Activated naive CD8-positive, alpha-beta T cell treated with anti-CD3 and anti-CD28 coated beads, Interleukin-2, amount 10 ng/mL, durations not matched to agents 7 days and 5 days (primary cell): ENCODE measurements at places on chromosomes 7 and 10. TPM values are rescaled to one million over a fixed set of nuclear protein-coding genes. Genes with fewer than 3 reads are reported as not detected.

The C10orf53 gene
- not detected for total RNA-seq

The HTR7 gene
- 0.14 TPM for total RNA-seq

The PUS7 gene
- 9.0 TPM for total RNA-seq

The TAF6 gene
- 63.7 TPM for total RNA-seq

- no peak for DNase-seq
- H3K36me3 ChIP-seq, result no peaks in the 10 kb centered on the region
- H3K4me3 ChIP-seq, result no peak overlapping the region
- H3K27ac ChIP-seq, result no peak overlapping the region
- H3K4me1 ChIP-seq, result peaks cover 2% of the 10 kb centered on the region
These were observed 74.9 kb downstream of the TES start for GRCh38 chr7:116285252-116285651.

GRCh38 chr10:109215291-109216075, 707.8 kb downstream of the XPNPEP1 start:
- no peak overlapping the region for H3K27ac ChIP-seq
- no peak overlapping the region for H3K4me3 ChIP-seq
- no peaks in the 10 kb centered on the region for H3K4me1 ChIP-seq
- H3K36me3 ChIP-seq, result no peaks in the 10 kb centered on the region

DNA sequence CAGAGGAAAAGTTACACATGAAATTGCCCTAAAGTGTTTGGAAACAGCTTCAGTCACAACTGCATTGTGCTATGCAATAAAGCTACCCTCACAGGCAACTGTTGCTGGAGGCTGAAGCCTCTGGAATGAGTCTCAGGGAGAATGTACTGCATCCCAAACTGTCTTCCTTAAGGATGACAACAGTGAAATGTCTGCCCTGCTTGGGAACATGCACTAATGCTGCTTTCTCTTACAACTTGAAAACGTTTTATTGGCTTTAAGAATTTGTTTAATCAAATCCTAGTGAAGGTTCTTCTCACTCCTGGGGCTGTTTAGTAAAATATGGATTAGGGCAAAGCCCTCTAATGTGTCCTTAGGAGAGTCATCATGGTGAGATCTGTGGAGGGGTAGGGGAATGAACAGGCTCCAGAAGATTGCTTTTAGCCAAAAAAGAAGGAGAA, 215.4 kb downstream of the TWIST1 start:
- no peak overlapping the region for H3K27ac ChIP-seq
- no peak for DNase-seq
- no peak overlapping the region for H3K4me3 ChIP-seq
- no peaks in the 10 kb centered on the region for H3K27me3 ChIP-seq

DNA sequence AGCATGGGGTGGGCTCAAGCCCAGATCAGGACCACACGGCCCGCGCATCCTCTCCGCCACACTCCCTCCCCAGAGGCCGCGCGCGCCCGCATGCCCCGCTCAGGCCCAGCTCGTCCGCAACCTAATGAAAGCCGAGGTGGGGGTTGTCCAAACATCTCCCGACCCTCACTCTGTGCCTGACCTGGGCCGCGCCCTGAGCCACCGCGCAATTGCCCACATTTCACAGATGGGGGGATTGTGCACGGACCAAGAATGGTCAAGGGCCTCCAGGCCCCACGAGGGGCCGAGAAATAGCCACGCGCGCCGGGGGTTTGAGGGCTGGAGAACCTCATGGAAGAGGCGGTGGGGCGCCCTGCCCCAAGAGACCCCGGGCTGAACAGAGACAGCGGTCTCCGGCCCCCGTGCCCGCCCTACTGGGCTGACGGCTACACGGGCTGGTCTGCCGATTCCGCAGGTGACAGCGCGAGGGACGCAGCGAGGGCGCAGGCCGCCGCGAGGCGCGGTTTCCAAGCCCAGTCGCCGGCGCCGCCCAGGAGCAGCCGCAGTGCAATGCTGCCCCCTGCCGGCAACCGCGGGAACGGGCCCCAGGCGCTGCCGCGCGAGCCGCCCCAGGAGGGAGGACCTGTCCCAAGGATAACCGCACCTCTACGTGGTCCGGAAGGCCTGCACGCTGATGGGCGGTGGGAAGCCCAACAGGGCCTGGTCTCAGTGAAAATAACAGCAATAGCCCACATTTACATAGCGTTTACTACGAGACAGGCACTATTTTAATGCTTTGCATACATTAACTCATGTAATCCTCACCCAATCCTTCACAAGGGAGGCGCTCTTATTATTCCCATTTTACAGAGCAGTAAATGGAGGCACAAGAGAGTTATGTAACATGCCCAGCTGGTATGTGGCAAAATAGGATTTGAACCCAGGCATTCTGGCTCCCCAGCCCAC, 10.5 kb upstream of the GRID1 start:
- peak; percentile 94 for DNase-seq
- H3K4me1 ChIP-seq, result peaks cover 1% of the 10 kb centered on the region
- no peak overlapping the region for H3K4me3 ChIP-seq
- H3K27ac ChIP-seq, result no peak overlapping the region
- H3K27me3 ChIP-seq, result peaks cover 27% of the 10 kb centered on the region
- H3K36me3 ChIP-seq, result no peaks in the 10 kb centered on the region

- H3K4me1 ChIP-seq, result no peaks in the 10 kb centered on the region
- no peak for DNase-seq
- no peak overlapping the region for H3K27ac ChIP-seq
- no peaks in the 10 kb centered on the region for H3K27me3 ChIP-seq
- no peaks in the 10 kb centered on the region for H3K36me3 ChIP-seq
- H3K4me3 ChIP-seq, result no peak overlapping the region
These were observed 26.2 kb upstream of the C10orf90 start for GRCh38 chr10:126696684-126697083.

- H3K27me3 ChIP-seq, result no peaks in the 10 kb centered on the region
- H3K4me1 ChIP-seq, result no peaks in the 10 kb centered on the region
- DNase-seq, result no peak
- no peak overlapping the region for H3K27ac ChIP-seq
- no peaks in the 10 kb centered on the region for H3K36me3 ChIP-seq
These were observed 223.4 kb downstream of the BMPER start for GRCh38 chr7:34128762-34129161.

DNA sequence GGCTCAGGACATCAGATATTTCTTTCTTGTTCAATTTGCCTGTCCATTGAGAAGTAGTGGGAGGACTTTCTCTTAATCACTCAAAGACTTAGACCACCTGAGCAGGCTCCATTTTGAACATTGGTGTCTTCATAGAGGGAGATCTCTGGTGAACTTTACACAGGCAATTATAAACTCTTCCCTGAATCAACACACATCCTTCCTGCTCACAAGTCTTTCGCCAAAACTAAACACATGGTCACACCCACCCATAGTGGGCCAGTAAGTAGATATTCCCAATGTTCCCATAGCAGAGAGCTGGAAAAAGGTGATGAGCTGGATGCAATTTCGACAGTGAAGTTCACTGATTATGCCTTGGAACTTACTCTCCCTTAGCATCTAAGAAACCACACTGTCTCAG, 8.2 kb upstream of the MACC1 start:
- H3K4me3 ChIP-seq, result no peak overlapping the region
- H3K27ac ChIP-seq, result no peak overlapping the region
- H3K36me3 ChIP-seq, result no peaks in the 10 kb centered on the region
- no peak for DNase-seq

GRCh38 chr7:41033500-41033899, 669.4 kb downstream of the INHBA start:
- no peaks in the 10 kb centered on the region for H3K4me1 ChIP-seq
- DNase-seq, result no peak
- H3K27me3 ChIP-seq, result no peaks in the 10 kb centered on the region
- H3K4me3 ChIP-seq, result no peak overlapping the region

GRCh38 chr10:76950354-76950753, 687.3 kb downstream of the KCNMA1 start:
- H3K4me3 ChIP-seq, result no peak overlapping the region
- H3K36me3 ChIP-seq, result no peaks in the 10 kb centered on the region
- no peak overlapping the region for H3K27ac ChIP-seq
- no peak for DNase-seq

DNA sequence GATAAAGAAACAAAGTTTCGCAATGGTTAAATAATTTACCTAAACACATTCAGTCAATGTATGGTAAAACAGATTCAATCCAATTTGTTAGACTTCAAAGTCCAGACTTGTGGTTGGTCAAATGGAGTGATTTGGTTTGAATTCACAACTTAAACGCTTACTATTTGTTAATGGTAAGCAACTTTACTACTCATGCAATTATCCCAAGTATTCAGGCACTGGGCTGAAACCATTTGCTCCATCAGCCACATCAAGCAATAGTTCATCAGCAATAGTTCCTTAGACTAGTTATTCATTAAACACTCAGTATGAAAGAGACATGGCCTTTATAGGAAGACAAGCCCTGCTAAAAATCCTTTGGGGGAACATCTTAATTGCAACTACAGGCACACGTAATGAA, 253.0 kb downstream of the AGMO start:
- H3K27me3 ChIP-seq, result no peaks in the 10 kb centered on the region
- no peaks in the 10 kb centered on the region for H3K36me3 ChIP-seq
- DNase-seq, result no peak
- H3K4me1 ChIP-seq, result no peaks in the 10 kb centered on the region
- no peak overlapping the region for H3K4me3 ChIP-seq

DNA sequence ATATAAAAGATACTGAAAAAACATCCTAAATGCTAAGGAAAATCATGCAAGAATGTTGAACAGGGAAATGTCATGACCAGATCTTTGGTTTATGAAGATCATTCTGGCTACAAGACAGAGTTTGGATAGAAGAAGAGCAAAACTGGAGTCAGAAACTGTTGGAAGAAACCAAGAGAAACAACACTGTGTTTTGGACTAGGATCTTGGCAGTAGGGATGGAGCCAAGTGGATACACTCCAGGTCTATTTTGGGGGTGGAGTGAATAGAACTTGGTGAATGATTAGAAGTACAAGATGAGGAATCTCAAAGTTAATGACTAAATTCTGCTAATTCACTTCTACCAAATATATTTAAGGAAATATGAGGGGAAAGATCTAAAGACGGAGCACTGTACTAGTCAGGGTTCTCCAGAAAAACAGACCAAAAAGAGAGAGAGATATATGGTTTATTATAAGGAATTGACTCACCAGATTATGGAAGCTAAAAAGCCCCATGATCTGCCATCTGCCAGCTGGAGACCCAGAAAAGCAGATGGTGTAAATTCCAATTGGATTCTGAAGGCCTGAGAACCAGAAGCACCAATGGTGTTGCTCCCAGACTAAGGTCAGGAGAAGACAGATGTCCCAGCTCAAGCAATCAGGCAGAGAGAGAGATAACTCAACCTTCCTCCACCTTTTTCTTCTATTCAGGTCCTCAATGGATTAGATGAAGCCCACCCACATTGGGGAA, 254.9 kb downstream of the TRIL start:
- peaks cover 4% of the 10 kb centered on the region for H3K4me1 ChIP-seq
- H3K27ac ChIP-seq, result no peak overlapping the region
- no peaks in the 10 kb centered on the region for H3K36me3 ChIP-seq
- H3K27me3 ChIP-seq, result peaks cover 7% of the 10 kb centered on the region
- no peak overlapping the region for H3K4me3 ChIP-seq

DNA sequence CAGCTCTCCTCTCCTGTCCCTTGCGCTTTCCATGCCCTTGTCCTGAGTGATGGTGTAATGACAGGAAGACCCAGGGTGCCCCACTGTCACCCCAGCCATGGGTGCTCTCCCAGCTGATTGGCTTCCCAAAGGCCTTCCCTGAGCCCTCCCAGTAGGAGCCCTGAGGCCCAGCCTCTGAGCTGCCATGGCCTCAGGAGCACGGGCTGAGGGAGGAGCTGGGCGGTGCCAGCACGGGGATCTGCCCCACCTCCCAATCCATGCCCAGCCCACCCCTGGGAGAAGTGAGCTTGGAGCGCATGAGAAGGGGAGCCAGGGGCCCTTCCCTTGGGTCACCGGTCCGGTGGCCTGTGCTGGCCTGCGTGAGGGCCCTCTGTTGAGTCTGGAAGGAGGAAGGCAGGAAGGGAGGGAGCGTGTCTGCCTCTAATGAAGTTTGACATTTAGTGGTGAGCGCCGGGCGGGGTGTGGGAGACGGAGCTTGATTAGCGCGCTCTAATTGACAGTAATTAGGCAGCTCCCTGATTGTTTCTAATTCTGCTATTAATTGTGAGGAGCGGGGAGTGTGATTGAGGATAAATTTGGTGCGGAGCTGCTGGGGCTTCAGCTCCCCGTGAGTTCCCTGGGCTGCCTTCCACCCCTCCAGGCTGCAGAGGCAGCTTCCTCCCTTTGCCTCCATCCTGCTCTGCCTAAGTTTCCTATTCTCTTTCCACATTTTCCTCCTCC, 28.3 kb downstream of the GBX1 start:
- no peak overlapping the region for H3K4me3 ChIP-seq
- H3K27me3 ChIP-seq, result no peaks in the 10 kb centered on the region
- no peak overlapping the region for H3K27ac ChIP-seq
- no peak for DNase-seq

DNA sequence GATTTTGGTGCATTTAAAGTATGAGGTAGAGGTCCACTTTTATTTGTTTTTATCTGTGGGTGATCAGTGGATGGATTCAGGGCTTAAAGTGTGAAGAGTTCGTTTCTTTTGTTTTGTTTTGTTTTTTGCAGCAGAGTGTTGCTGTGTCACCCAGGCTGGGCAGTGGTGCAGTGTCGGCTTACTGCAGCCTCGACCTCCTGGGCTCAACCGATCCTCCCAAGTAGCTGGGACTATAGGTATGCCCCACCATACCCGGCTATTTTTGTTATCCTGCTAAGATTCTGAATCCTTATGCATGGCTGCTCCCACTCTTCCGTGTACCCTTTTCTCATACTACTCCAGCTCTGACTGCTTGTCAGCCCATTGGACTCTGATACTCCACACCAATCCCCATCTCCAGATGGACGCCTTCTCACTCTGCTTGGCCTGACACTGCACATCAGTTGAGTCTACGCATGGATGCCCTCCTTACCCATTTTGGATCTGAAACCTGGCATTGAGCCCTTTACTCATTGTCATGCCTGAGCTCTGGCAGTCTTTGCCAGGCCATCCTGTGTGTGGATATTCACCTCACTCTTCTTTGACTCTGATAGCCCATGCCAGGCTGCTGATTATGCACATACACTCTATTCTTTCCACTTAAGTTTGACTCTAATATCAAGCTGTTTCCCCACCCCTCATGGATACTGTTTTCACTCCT, 119.5 kb downstream of the CCSER2 start:
- H3K27ac ChIP-seq, result no peak overlapping the region
- no peaks in the 10 kb centered on the region for H3K27me3 ChIP-seq
- peaks cover 29% of the 10 kb centered on the region for H3K36me3 ChIP-seq
- DNase-seq, result no peak
- no peak overlapping the region for H3K4me3 ChIP-seq
